ENCODE measurements at places on chromosomes 1 and 21. TPM values are rescaled to one million over a fixed set of nuclear protein-coding genes. Genes with fewer than 3 reads are reported as not detected.

DNA sequence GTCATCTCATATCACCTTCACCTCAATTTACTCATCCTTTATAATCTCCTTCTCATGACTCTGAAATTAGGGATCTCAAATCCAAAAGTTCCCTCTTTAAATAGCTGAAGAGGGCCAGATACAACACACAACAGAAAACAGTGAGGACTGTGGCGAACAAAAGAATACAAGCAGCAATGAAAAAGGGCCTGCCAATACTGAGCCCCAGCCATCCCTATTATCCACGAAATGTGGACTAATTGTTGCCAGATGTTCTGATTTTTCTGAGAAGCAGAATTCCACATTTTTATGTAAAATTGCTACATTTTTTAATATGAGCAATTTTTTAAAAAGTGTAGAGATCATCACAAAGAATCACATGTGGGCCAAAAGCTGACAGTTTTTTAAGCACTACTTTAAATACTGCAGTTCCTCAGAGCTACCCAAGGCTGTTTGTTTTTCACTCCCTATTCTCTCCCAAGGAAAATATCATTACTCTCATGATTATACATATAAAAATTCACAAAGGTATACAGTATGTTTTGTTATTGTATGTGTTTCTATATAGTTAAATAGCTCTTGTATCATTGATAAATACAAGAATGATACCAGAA, 90.0 kb downstream of the ASH1L start:
- no peak for DNase-seq

- no peak for DNase-seq
These were observed 32.0 kb downstream of the TRIM67 start for GRCh38 chr1:231193710-231194340.

GRCh38 chr1:169779970-169780369, 14.7 kb downstream of the METTL18 start:
- no peak for DNase-seq

- no peak for DNase-seq
These were observed 457.2 kb downstream of the PCP4 start for GRCh38 chr21:40324389-40324788.

DNA sequence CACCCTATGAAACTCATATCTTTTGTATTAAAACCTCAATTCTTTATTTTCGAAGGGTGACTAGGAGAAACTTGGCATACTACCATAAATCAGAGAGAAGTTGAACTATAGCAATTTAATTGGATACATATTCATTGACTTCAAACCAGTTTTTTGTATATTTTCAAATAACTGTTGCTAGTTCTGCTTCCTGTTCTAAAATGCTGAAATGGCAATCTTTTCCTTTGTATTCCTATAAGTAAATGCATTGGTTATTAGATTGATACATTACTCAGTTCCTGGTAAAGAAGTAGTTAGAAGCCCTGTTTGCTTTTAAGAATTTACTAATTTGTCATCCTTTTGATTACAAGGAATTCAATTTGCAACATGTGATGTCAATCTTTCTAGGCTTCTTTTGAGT, 200.0 kb downstream of the DISC1 start:
- DNase-seq, result no peak

GRCh38 chr21:21039624-21040170, 41.5 kb downstream of the NCAM2 start:
- DNase-seq, result no peak

DNA sequence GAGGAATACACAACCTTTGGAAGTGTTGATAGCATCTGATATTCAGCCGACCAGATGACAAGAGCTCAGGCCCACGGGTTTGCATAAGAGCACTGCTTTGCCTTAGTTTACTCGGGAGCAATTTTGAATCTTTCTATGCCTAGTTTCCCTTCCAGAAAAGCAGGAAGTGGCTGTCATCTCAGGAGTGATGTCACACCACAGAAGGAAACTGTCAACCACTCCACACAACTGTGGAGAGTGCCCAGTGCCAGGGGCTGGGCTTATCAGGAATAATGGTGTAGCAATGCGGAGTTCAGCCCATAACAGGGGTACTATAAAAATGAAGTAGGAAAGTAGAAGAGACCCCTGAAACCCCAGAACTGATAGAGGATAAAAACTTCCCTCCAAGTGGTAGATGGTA, 28.4 kb downstream of the NTPCR start:
- DNase-seq, result no peak

DNA sequence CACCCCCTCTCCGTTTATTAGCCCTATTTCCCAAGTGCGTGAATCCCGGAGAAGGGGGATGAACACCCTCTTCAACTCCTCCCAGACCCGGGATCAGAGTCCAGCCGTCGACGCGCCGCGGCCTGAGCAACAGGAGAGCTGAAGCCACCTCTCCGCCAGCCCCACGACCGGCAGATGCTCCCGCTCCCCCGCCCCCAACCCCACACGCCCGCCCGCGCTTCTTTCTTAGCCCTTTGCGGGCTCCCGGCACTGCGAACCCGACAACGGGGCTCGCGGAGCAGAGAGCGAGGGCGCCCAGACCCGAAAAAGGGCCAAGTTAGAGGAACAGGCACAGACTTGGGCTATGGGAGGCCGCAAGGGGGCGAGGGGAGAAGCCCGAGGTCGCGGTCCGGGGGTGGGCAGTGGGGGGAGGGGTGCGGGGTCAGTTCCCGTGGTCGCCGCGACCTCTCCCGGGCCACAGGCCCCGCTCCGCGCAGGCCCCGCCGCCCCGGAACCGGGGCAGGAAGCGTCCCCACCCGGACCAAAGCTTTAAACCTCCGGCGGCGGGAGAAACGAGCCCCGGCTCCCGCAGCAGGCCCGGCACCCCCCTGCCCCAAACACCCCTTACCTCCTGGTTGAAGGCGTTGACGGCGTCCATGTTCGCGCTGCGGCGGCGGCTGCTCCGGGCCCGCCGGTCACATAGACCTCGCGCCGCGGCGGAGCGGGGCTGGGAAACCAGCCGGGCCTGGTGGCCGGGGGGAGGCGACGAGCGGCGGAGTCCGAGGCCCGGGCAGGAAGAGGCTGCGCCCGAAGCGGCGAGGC, 662 bp downstream of the SCAF4 start:
- DNase-seq, result peak; percentile 77

GRCh38 chr1:212586206-212587015, 22.1 kb upstream of the ATF3 start:
- no peak for DNase-seq

DNA sequence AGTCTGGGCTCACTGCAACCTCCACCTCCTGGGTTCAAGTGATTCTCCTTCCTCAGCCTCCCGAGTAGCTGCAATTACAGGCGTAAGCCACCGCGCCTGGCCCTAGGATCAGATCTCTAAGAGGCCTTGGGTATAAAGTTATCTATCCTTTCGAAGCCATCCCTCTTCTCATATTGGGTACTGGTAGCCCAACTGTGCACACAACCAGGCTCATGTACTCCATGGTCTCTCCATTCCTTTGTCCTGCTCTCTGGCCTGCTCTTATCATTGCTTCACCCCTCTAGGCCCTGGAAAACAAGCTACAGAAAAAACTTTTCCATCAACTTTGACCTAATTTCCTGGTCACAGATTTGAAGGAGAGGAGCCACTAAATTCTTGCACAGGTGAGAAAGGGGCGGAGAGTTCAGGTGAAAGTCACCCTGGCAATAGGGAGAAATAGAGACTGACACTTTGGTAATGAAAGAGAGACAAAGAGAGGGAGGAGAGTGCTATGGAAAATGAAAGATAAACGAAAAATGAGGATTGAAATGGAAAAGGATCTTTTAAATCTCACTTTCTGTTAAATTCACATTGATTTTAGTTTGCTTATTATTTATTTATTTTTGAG, 6.0 kb downstream of the TXNIP start:
- peak; percentile 68 for DNase-seq

GRCh38 chr1:117162816-117163215, 41.3 kb upstream of the TRIM45 start:
- no peak for DNase-seq

DNA sequence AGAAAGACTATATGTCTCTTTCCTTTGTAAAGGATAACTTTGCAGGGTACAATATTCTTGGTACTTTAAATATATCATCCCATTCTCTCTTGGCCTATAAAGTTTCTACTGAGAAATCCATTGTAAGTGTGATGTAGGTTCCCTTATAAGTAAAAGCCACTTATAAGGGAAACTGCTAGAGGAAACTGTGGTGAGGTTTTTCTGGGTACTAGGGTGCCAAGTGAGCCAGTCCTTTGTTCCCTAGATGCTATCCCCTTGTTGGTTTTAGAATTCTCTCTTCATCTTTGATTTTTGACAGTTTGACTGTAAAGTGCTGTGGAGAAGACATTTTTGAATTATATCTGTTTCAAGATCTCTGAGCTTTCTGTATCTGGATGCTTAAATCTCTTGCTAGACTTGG, 108.9 kb upstream of the NEK7 start:
- no peak for DNase-seq

GRCh38 chr1:208528578-208529240, 284.5 kb upstream of the PLXNA2 start:
- peak; percentile 57 for DNase-seq

DNA sequence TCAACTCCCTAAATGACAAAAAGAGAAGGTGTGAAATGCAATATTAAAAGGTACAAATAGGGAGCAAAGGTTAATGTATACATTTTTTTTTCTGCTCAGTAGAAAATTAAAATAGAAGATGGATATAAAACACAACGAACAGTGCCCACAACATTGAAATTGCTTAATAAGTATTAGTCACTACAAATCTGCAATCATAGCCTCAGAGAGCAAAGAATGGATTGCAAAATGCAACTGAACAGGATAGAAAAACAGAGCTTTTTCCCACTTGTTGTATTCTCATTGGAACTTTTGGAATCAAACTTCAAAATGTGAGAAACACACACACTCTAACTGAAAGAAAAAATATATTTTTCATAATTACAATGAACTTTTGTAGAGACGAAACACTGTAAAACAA, 552.2 kb upstream of the NCAM2 start:
- DNase-seq, result no peak

DNA sequence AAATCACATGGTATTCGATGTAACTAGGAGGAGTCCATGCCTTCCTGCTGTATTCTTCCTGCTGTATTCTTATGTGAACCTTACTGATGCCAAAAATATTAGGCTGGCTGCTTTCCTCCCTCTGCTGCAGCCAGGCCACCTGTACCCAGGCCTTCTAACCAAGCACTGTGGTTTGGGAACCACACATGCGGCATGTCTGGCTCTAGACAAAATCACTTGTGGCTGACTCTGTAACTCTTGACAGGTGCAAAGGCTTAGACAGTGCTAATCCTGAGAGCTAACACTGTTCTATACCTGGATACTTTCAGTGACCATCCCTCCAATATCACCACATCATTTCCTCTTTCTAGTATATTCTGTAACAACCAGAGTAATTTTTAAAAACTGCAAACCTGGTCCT, 67.7 kb downstream of the PCP4 start:
- no peak for DNase-seq

DNA sequence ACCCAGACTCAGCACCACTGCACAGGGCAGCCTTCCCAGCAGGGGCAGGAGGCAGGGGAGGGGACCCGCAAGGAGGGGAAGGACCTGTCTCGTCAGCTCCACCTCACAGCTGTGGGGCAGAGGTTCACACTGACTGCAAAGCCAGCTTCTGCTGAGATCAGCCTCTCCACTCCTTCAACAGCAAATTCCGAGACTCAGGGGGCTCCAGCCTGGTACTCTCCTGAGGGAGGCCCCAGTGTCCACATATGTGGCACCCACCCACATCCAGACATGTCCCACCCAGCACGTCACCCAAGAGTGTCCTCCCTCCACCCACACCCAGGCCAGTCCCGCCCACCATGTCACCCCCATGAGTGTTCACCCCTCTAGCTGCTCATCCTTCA, 329.5 kb downstream of the NPHP4 start:
- no peak for DNase-seq

GRCh38 chr1:183163316-183163715, 22.7 kb upstream of the LAMC2 start:
- DNase-seq, result no peak

GRCh38 chr1:161076410-161076809, 6.7 kb upstream of the ARHGAP30 start:
- DNase-seq, result no peak

GRCh38 chr21:45886610-45887026, 95.0 kb upstream of the COL6A1 start:
- DNase-seq, result no peak

GRCh38 chr1:161720422-161720821, 922 bp upstream of the FCRLB start:
- no peak for DNase-seq

- DNase-seq, result no peak
These were observed 318.8 kb downstream of the PCP4 start for GRCh38 chr21:40186045-40186444.

- DNase-seq, result no peak
These were observed 83.3 kb downstream of the LACTBL1 start for GRCh38 chr1:22889213-22889827.

DNA sequence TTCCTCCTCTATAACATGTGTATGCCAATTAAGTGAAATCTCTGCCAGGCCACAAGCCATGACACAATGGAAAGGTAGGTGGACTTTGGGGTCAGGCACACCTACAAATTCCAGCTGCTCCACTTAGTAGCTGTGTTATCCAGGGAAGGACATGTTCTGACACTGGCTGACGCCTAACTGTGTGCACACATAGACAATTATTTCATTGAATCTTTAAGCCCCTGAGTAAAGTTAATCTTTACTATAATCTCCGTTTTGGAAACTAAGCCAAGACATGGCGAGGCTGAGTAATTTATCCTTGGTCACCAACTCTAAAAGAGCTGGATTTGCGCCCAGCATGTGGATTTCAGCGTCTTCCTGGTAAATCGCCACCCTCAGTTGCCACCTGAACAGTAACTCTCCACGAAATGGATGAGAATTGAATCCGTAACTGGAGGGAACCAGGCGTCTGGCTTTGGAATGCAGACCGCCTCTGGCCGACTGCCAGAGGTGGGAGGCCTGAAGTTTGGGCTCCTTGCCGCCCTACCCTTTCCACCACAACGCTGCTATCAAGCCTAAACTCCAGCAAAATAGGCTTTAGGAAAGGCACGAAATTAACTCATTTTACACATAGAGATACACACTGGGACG, 888 bp upstream of the SNRPE start:
- peak; percentile 67 for DNase-seq

GRCh38 chr1:236718328-236718727, 32.0 kb downstream of the ACTN2 start:
- DNase-seq, result no peak

The LCE1F gene
- not detected for total RNA-seq

The GLRX2 gene
- total RNA-seq, result 32.7 TPM

The SYCP1 gene
- not detected for total RNA-seq

The CSF3R gene
- total RNA-seq, result 5.2 TPM

The SLC37A1 gene
- total RNA-seq, result 2.9 TPM

The HMGCS2 gene
- total RNA-seq, result 0.82 TPM

The CFHR5 gene
- not detected for total RNA-seq

The SPRR3 gene
- total RNA-seq, result not detected

The SLC44A5 gene
- total RNA-seq, result 4.1 TPM

The FCMR gene
- 1.8 TPM for total RNA-seq
